ENCODE measurements at places on chromosomes 5 and 9.

GRCh38 chr5:135874461-135874860 lies 21.2 kb downstream of the IL9 start:
- no peak for DNase-seq

DNA sequence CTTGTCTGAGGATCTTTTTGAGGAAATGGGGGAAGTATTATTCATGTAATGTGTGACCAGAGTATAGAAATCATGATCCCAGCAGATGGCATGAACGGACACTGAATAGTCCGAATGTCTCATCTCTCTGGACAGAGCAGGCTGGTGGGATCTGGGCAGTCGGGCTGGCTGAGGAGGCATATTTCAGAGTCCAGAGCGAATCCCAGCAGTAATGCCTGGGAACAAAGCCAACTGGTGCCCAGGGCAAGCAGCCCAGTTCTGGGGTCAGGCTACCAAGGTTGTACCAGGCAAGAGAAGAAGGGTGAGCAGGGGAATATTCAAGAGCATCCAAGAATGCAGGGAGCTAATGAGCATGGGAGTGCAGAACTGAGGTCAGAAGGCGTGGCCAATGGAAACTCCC lies 306.4 kb downstream of the ZSWIM6 start:
- DNase-seq = no peak

- DNase-seq = no peak
Observed at GRCh38 chr9:34176089-34176488, 2.8 kb upstream of the UBAP1 start.

- peak; percentile 75 for DNase-seq
Observed at GRCh38 chr9:95726756-95727155, 148.7 kb upstream of the ERCC6L2 start.

DNA sequence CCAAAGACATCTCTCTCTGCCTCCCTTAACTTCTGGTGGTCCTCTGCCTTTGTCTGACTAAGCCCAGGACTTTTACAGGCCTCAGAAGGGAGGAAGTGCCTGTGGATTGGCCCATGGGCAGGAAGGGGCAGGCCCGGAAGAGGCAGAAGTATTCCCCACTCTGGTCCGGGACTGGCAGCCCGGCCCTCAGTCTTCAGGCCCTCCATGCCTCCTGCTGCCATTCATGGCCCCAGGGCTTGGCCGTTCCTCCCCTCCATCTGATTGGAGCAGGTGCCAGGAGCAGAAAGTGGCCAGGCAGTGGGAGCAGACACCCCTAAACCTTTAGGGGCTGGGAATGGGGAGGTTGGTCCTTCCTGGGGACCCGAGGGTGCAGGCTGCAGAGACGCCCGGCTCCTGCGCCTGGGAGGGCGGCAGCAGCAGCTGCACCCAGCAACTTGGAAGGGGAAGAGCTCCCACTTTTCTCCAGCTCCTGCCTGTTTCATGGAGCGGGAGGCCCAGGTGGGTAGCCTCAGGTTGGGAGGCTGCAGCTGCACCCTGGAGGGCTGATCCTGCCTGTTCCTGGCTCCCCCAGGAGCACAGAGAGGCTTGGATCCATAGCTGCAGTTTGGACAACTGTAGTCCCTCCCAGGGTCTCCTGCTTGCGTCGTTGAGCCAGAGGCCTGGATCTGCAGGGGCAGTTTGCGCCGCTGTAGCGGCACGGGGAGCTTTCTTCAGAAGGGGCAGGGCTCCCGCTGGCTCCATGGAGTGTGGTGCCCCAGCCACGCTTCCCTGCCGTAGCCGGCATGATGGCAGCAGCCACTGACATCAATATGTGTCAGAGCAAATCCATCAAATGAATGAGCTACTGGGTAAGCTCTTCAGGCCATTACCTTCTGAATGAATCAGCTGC lies 661.5 kb upstream of the NUDT12 start:
- no peak for DNase-seq

GRCh38 chr9:127938298-127938690 lies 640 bp upstream of the DPM2 start:
- no peak for DNase-seq

- no peak for DNase-seq
Observed at GRCh38 chr5:3024554-3024953, 273.1 kb upstream of the IRX2 start.

GRCh38 chr5:139889410-139889809 lies 93.8 kb downstream of the PSD2 start:
- DNase-seq = no peak

DNA sequence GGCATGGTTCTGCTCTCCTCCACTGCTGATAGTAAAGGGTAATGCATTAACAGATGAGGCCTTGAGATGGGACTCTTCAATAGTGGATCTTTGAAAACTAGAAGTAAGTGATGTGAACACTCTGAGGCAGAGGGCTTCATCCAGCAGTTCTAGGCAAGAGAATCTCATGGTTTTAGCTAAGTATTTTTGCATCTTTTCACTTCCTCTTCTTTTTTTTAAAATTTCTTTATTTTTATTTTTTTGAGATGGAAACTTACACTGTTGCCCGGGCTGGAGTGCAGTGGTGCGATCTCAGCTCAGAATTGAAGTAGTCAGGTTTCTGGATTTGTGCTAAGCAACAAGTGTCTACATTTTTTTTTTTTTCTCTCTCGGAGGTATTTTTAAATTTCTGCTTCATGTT lies 101.9 kb downstream of the MTRR start:
- DNase-seq = no peak

GRCh38 chr5:106481374-106481773 lies 1189.4 kb downstream of the EFNA5 start:
- no peak for DNase-seq

- DNase-seq = peak; percentile 59
Observed at GRCh38 chr9:19232823-19233194, 2.3 kb downstream of the DENND4C start.

- DNase-seq = no peak
Observed at GRCh38 chr5:149143470-149143869, 2.2 kb downstream of the ABLIM3 start.

DNA sequence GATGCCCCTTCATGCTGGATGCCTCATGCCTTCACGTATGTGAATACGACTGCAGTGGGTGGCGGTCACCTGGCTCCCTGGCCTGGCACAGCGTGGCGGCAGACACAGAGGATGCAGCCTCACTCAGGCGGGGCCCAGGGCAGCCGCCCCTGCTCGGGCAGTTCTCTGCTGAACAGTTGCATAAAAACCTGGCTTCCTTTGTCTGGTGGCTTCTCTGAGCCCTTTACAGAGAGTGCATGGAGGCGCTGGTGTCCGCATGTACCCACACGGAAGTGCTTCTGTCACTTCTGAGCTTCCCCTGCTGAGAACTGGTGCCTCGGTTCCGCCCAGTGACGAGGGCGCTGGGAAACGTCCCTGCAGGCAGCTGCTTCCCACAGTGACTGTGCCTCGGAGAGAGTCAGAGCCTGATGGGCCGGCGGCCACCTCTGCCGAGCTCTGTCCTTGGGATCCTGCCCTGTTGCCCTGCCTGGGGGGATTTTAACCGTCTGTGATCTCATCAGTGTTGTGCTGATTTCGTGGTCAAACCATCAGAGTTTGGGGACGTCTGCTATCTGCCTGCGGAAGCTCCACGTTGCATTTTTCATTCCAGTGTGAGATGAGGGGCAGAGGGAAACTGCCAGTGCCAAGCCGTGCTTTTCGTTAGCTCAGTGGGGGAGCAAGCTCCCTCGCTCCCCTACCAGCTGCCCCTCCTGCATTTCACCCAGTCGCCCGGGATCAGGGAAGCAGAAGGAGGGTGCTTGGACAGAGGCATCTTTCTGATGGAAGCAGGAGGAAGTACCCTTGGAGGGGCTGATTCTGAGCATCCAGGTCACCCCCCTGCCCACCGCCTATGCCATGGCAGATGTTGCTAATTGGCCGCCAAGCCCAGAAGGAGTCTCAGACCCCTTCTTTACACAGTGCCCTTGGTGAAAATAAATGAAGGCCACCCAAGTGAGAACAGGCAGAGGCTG lies 153.0 kb upstream of the COL5A1 start:
- DNase-seq = no peak

- no peak for DNase-seq
Observed at GRCh38 chr9:91809581-91810285, 140.3 kb downstream of the ROR2 start.

DNA sequence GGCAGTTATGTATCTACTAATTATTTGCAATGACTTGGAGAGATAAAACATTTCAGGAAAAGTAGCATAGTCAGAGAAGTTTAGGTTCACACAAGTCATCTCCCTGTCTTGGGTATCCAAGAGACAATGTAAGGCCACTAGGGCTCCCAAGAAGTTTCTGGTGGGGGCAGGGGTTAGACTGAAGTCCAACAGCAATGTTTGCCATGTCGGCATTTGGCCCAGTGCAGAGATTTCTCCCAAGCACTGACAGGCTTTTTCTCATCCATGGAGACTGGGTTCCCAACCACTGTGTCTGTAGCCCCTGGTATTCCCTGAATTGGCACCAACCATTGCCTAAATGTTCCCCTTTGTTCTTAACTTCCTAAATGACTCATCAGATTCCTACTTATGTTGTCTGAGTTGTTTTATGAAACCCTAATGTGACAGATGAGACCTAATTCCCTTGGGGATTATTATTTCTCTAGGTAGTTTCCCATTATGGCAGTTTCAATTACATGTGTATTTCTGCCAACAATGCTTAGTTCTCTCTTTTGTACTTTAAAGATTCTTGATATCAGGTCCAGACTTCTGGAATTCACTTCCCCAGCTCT lies 103.6 kb upstream of the EGFLAM start:
- no peak for DNase-seq

DNA sequence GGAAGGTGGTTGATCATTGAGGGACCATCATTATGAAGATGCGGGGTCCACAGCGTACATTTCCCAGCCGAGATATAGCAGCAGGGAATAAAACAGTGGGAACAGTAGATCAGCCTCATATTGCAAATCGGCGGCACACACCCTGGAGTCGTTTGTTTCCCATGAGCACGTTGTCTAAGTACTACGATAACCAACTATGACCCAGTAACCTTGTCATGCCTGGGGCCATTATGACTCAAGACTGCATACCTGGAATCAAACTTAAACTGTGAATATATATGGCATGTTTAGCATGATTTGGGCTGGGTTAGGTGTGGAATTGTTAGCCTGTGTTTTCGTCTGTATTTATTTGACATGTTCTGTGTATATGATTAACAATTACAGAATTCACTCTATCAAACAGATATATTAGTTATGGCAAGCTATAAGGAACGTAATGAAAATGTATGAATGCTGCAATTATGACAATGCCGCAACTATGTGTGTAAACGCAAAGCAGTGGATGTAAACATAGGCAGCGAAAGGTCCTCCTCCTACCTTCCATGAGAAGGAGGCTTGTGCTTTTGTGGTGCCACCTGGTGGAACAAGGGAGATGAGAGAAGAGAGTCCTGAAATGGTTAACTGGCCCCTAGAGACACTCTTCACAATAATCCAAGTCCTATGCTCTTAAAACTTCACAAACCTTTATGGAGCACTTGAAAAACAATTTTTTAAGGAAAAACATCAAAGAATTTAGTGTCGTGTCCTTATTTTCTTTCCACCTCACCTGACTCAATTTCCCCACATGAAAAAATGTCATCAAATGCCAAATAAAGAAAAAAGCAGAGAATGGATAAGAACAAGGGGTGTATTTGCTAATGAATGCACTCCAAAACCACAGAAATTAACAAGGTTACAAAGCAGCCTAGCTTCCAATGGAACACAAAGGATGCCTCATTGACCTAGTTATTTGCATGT lies 47.1 kb downstream of the SEMA5A start:
- peak; percentile 32 for DNase-seq

- no peak for DNase-seq
Observed at GRCh38 chr9:136992819-136993369, 672 bp downstream of the PAXX start.

- DNase-seq = no peak
Observed at GRCh38 chr5:151670083-151670686, 16.5 kb downstream of the SPARC start.

GRCh38 chr5:36606428-36607113 lies at the start of gene SLC1A3:
SLC1A3 (plus strand) TSS chr5:36606606; CDS start chr5:36608424, 1,818 bp downstream.
- DNase-seq = peak; percentile 39

DNA sequence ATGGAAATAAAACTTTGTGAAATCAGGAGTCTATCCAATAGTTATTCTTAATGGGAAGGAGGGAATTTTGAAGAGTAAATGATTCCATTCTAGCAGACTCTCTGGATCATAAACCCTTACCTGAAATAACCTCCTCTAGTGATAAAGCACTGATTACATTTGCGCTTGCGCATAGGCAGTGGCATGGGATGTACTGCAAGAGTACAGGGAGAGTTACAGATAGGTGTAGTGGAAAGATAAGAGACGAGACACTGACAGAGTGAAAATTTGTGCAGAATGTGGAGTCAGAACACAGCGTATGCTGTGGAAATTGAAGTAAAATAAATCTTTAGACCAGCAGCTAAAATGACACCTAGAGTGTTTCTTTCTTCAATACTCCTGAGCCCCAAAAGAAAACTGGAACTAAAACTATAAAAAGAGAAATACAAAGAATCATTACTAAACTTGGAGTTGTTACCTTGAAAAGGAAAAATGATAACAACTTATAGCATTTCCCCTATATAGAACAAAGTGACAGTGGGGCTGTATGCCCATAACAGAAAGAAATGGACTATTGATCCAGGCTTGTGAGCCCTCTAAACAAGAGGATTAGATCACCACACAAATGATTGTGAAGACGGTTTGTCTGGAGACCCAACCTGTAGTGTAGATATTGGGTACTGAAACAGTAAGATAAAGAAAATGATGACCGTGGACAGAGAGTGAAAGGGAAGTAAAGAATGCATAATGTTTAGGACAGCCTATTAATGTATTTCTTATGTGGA lies 1471.2 kb upstream of the NUDT12 start:
- DNase-seq = no peak

GRCh38 chr5:99600952-99601351 lies 672.1 kb upstream of the CHD1 start:
- no peak for DNase-seq

- DNase-seq = peak; percentile 41
Observed at GRCh38 chr9:110021891-110022290, 186.1 kb downstream of the C9orf152 start.

DNA sequence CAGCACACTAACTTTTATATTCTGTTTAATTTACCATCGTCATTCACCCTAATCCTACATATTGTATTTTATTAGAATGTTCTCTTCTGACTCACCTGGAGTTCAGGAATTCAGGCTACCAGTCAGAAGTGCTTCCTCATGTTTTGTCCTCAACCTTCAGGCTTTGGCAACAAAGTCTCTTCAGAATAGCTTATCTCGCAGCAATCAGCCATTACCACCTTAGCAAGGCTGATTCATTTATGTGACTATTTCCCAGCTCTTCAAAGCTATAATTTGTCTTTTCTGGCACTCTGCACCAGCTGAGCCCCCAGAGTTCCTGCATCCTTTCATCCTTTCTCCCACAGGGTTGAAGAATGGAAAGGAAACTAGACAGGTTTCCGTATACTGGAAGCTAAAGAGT lies 365.5 kb upstream of the CDH18 start:
- DNase-seq = no peak

GRCh38 chr9:115134941-115135340 lies 17.0 kb upstream of the TNC start:
- no peak for DNase-seq

- DNase-seq = no peak
Observed at GRCh38 chr9:8287501-8287900, 487.9 kb upstream of the DMAC1 start.

GRCh38 chr5:111517853-111518501 lies 5.6 kb upstream of the STARD4 start:
- no peak for DNase-seq
